AG08396 (cell line): ENCODE measurements at places on chromosomes 1 and 21.

DNA sequence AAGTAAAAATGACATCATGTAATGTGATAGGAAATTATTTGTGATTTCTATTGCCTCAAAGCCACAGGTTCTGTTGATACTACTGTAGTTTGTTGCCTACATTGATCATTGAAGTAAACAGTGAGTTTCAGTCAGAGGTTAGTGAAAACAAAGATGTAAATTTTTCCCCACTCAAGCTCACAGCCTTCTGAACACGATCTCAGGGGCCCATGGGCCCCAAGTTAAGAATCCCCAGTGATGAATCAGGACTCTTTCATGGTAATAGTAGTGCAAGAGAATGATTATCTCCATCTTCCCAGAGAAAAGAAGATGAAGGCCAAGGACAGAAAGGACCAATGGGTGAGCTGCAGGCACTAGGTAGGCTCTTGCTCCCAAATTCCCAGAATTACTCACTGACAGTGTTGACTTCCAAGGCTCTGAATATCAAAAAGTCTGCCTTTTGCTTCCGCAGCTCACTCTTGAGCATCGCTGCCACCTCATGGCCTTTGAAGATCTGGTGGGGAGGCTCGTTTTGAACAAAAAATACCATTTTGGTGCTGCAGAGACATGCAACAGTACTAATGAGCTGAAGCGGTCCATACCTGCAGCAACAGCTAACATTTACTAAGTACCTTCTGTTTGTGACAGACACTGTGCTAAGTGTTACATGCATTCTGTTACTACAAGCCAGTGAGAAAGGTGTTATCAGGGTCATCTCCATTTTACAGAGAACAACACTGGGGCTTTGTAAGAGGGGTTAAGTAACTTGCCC, 113.3 kb downstream of the KIAA0319L start:
- DNase-seq, result no peak

DNA sequence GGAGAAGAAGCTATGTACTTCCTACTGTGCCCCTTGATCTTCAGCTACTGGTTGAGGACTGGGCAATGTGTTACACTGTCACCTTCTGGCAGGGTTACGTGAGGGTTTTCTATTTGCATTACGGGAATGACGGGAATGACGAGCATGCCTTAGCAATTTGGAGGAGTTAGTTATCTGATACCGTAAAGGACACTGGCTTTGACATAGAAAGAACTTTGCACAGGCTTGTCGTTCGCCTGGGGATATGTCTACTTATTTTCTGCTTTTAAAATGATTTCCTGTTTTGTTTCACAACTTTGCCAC, 19.8 kb upstream of the ACBD6 start:
- no peak for DNase-seq

DNA sequence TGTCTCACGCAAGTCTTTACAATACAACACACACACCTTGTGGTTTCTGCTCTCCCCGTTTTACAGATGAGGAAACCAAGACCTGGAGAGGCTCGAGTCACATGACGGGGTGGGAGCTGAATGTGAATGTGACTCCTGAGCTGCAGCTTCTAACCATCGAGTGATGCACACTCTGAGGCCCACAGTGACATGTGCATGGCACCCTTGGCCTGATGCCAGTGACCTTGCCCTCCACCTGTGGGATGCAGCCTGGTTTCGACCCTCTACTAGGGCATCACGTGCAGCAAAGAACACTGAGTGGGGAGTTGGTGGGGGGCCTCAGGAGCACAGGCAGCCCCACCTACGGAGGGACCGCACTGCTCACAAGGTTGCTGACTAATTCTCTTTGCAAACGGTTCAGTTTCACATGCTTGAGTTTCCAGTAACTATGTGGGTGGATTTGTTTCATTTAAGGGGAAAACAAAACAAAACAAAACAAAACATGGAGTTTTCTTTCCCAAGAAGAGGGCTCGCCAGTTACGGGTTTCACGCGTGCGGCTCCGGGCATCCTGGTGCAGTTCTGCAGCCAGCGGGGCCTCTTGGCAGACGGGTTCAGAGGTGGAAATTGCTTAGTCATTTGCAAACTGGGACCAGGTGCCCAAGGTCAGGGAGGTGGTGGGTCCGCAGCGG, 22.9 kb downstream of the SPSB1 start:
- DNase-seq, result peak; percentile 69

DNA sequence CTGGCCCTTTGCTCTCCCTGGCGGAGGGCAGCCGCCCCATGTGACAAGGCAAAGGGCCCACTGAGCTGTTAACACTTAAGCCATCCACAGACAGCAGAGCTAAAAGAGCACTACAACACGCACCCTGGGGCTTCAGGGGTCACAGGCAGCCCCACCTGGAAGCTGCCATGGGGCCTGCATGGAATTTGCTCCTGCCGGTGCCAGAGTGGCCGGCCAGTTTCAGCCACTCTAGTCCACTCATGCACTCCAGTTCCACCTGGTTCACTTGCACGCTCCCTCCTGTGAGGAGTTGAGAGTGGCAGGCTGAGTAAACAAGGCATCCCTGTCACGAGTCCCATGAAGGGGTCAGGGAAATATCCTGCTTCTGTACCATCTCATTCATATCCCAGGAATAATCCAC, 55.3 kb downstream of the RIMS3 start:
- DNase-seq, result no peak

- DNase-seq, result peak; percentile 81
Observed at GRCh38 chr1:177181631-177182291, 11.0 kb downstream of the BRINP2 start.

DNA sequence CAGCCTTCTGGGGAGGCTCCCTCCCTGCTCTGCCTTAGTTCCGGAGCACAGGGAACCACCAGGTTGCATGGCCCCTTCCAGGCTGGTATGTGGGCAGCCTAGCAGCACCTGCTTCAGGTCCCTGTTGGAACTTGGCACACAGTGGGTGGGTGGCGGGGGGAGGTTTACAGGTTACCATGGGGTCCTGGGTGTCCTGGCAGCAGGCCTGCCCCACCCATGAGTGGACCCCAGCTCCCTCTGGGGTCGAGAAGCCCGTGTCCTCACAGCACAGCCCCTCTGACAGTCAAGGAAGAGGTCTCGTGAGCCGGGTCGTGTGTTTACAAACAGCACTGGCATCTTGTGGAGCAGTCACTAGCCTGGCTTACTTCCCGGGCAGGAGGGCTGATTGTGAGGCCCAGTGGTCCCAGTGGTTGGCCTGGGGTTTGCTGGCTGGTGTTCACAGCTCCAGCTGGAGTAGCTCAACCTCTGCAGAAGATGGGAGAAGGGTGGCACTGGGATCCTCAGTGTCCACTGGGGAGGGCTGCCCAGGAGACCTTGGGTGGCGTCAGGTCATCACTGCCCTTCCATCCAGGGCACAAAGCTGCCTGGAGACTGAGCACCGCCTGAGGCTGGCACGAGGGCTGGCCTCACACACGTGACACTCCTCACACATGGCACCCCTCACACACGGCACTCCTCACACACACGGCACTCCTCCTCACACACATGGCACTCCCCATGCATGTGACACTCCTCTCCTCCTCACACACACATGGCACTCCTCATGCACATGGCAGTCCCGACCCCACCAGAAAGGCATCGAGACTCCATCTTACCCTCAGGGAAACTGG, 100.9 kb downstream of the RIPK4 start:
- DNase-seq, result no peak

- DNase-seq, result no peak
Observed at GRCh38 chr21:36478941-36479340, 981 bp downstream of the CLDN14 start.

GRCh38 chr21:25872271-25872670, 137.5 kb downstream of the GABPA start:
- no peak for DNase-seq

DNA sequence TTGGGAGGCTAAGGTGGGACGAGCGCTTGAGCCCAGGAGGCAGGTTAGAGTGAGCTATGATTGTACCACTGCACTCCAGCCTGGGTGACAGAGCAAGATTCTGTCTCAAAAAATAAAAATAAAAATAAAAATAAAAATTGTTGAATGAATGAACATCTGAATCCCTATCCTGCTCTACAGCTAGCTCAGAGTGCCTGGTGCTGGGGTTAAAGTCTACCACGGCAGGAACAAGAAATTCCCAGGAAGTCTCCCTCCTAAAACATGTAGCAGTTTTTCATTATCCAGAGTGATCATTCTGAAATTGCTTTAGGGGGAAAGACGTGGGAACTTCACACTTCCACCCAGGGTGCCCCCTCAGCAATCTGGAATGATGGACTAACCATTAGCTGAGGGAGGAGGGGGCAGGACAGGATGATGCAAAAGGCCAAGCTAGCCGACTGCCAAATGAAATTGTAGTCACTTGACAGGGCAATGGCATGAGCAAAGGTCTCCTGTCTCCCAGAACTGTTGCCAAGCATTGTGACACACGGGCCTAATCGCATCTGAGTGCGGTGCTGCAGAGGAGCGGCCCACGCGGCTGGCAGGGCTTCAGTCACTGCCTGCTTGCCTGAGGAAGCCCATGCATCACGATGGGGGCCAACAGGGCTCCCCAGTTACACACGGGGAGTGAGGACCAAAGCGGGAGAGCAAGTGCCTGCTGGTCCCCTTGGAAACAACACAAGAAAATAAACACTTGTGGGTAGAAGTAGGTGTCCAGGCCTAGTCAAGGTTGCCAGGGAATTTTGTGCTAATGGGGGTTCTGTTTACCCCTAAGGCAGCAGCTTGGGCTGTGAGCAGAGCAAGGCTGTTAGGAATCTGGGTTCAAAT, 85.7 kb downstream of the NENF start:
- peak; percentile 84 for DNase-seq

- DNase-seq, result no peak
Observed at GRCh38 chr1:1387098-1388077, 11.7 kb downstream of the CCNL2 start.

- DNase-seq, result no peak
Observed at GRCh38 chr1:182210417-182210816, 148.9 kb upstream of the ZNF648 start.

DNA sequence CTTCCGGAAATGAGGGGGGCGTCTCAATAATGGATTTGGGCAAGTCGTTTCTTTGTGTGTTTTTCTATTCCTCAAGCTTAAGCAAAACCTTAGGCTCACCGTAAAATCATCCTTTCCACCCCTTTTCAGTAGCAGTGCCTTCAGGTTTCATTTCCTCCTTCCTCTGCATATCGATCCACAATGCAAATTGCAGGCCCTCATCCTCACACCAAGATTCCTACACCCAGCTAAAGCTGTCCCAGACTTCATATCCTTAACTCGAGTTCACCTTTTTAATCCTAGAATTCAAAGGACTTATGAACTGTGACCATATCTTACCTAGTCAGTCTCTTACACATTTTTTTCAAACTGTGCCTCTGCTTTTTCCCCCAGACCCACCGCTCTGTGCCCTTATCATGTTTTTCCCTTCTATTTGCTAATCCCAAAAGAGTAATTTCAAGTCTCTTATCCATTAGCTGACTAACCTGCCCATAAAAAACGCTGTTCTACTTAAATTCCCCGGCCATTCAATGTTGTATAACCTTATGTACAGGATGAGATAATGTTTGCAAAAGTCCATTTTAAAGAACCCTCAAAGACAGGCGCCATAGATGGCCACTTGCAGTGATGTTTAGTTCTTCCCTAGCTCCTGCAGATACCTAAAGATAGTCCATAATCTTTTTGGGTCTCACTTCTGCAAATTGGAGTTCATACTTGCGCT, 1.5 kb downstream of the AKIRIN1 start:
- DNase-seq, result no peak

GRCh38 chr1:33970148-33970825, 106.4 kb downstream of the HMGB4 start:
- no peak for DNase-seq

GRCh38 chr1:206680279-206680678, 4.4 kb upstream of the MAPKAPK2 start:
- no peak for DNase-seq

GRCh38 chr21:35616090-35616489, 444.2 kb downstream of the SETD4 start:
- peak; percentile 25 for DNase-seq

GRCh38 chr21:39161064-39161463, 22.2 kb downstream of the PSMG1 start:
- DNase-seq, result no peak

DNA sequence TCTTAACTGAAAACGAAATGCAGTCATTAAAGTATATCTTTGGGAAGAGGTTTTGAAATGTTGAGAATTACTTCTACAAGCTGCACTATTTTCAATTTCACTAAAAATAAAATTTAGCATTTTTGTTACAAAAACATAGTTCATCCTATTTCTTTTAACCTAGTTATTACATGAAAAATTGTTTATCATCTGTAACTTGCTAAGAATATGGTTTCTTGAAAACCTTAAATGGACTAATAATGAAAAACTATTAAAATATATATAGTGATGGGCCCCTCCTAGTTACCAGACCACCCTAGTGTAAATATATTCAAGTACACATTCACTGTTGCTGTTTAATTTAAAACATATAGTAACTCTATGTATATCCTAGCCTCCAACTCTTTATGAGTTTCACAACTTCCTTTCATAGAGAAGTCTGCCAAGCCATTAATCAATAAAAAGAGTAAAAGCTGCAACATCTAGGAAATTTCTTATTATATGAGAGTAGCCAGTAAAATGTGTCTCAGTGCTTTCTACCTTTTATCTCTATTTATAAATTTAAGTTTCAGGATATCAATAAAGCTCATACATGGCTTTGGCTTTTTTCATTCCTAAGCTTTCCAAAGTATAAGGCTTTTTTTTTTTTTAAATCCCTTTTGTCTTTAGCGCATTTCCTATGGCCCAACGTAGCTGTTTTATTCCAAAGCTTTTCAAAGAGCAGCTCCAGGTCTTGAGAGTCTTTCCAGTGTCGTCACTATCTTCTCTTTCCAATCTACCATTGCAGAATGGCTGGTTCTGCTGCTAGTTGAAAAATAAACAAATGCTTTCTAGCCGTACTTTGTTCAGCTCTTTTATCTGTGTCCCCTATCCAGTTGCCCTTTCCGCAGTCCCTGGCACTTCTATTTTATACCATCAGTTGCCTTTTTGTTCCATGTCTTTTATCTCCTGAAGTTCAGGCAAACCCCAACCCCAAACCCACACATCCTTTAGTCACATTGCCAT, 6.5 kb downstream of the IRF2BP2 start:
- no peak for DNase-seq

DNA sequence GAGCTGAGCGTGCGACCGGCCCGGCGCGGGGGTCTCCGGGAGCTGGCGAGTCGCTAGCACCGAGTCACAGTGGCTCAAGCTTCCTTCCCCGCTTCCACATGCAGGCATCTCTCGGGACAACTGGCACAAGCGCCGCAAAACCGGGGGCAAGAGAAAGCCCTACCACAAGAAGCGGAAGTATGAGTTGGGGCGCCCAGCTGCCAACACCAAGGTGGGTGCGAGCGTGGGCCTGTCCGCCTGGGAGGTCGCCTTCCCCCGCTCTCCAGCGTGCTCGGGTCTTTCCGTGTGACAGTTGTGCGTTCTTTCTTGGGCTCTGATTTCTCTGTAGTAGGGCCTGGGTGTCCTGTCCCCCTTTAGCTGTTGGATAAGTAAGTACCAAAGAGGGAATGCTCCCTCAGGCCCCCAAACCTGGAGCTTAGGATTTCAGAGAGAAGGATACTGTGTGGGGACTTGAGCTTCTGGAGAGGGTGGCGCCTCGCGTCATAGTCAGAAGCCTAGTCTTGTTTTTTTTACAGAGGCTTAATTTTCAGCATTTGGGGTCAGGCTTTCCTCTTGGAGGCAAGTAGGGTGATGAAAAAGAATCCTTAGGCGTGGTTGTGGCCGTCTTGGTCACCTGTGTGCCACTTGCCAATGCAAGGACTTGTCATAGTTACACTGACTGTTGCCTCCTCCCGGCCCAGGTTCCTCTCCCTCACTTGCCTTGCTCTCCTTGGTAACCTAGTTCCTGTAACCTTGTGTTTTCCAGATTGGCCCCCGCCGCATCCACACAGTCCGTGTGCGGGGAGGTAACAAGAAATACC, 790 bp downstream of the RPS8 start:
- no peak for DNase-seq

- DNase-seq, result no peak
Observed at GRCh38 chr1:59146056-59146455, 150.8 kb upstream of the FGGY start.
